Stimulated activated CD4-positive, alpha-beta T cell treated with anti-CD3 and anti-CD28 coated beads, Interleukin-1b, Interleukin-23, amount 100 ng/mL, for 1 hour (primary cell): ENCODE measurements at places on chromosomes 1 and 21.

DNA sequence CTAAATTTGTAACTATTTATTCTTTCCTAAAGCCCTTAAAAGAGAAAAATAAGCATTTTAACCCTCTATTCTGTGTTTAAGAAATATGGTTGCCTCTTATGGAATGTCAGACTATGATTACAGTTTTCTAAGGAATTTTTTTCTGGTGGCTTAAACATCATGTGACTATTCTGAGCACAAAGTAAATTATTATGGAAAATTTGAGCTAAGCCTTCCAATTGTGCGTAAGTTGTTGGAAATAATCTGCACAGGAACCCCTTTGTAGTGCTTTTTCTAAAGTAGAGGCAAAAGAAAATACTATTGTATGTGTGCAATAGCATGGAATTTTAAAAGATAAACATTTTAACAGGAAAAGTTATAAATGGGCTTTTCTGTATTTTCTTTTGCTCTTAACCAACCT lies 254.8 kb downstream of the PBX1 start:
- no peak for DNase-seq

DNA sequence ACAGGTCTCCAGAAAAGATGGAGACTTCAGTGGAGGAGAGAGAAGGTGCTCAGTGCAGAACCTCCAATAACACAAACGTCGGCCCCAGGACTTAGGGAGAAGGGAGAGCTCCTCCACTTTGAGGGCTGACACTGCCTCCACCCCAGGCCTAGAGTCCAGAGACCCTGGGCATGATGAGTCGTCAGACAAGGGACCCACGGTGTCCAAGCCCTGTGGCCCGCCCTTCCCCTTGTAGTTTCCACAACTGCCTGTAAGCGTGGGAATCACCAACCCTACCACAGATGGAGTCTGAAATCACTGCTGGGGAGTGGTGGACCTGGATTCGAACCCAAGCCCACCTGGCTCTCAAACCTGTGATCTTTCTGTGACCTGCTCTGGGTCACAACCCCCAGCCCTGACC lies 281.1 kb downstream of the NPHP4 start:
- DNase-seq: no peak

DNA sequence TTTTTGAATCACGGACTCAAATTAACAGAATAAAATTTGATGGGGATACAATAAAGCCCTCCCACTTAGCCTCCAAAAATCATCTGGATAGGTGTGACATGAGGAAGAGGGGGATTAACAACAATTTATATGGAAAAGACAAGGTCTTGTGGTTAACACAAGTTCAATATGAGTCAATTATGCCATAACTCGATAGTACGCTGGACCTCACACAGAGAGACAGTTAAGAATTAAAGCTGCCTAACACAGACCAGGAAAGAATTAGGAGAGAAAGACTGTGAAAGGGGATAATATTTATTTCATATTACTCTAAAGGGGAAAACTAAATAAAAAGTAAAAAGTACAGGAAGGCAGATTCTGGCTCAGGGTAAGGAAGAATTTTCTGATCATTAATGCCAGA lies 243.7 kb upstream of the LYPLAL1 start:
- DNase-seq: no peak

- DNase-seq: no peak
Measured at GRCh38 chr1:58839147-58839795, 55.4 kb upstream of the JUN start.

DNA sequence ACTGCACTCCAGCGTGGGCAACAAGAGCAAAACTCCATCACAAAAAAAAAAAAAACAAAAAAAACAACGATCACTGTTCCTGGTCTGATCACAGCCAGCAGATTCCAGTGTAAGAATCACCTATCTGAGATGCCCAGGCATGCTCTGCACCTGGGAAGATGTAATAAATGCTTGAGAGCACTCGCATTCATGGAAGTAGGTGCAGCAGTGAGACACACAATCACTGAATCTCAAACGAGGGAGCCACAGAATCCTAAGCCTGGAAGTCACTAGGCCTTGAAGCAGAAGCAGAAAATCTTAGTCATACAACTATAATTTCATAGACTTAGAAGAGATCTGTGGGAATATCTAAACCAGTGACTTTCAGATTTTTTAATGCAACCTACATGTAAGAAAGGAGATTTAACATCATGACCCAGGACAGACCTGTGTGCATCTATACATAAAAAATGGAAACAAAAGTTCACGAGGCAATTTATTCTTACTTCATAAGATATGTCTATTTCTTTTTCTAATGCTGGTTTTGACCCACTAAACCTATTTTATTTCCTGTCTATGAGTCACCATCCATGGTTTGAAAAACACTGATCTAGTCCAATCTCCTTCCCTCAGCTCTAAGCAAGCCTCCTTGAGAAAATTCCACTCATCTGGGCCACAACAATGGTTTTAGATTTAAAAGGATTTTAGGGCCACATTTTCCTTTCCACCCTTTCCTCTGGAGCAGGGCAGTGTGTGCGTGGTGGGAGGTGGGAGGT lies 30.4 kb downstream of the RIMS3 start:
- no peak for DNase-seq

DNA sequence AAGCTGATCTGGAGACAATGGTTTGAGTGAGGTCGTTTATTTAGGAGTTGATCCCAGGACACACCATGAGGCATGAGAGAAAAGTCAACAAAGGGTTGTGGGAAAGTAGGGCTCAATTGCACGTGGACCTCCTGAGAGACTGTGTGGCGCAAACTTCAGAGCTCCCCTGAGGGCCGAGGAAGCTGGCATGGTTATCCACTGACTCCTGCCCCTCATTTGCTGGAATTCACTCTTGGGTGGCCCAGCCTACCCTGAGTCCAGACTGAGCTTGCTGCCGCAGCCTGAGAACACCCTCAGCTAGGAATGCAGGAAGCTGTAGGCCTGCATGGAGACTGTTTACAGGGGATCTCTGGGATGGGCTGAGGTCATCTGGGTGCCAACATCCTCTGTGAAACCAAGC lies 301.0 kb downstream of the RWDD3 start:
- DNase-seq: no peak

DNA sequence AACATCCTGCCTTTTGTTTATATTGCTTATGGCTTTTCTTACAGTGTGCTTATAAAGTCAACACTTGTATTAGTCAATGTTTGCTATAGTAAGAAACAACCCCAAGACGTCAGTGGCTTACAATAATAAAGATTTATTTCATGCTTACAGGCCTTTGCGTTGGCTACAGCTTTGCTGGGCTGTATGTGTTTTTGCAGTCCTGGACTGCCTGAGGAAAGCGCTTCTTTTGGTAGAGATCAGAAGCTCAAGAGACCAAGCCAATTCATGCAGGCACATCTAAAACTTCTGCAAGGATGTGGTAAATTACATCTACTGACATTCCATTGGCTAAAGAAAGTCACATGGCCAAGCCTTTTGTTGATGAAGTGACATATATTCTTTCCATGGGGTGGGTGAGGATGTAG lies 17.5 kb upstream of the PRKAA2 start:
- no peak for DNase-seq

- DNase-seq: no peak
Measured at GRCh38 chr1:108114033-108114599, 86.0 kb downstream of the SLC25A24 start.

DNA sequence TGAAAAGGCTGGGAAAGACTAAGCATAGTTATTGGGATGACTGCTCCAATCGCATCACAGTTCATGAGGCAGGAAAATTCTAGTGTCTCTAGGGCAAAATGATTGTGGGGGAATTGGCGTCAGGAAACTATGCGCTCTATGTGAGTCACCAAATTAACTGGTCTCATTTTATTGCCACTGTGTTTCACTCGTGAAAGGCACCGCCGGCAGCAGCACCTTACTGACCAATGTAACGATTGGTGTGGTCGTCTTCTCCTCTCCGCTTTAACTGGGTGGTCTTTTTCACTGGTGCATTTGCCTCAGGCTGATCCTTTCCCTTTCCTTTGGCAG lies 83.5 kb downstream of the SPAG17 start:
- no peak for DNase-seq

- DNase-seq: no peak
Measured at GRCh38 chr1:218895064-218895587, 278.6 kb upstream of the LYPLAL1 start.

- DNase-seq: no peak
Measured at GRCh38 chr1:115929881-115930280, 46.4 kb upstream of the SLC22A15 start.

- DNase-seq: no peak
Measured at GRCh38 chr1:94723894-94724293, 96.3 kb upstream of the SLC44A3 start.

DNA sequence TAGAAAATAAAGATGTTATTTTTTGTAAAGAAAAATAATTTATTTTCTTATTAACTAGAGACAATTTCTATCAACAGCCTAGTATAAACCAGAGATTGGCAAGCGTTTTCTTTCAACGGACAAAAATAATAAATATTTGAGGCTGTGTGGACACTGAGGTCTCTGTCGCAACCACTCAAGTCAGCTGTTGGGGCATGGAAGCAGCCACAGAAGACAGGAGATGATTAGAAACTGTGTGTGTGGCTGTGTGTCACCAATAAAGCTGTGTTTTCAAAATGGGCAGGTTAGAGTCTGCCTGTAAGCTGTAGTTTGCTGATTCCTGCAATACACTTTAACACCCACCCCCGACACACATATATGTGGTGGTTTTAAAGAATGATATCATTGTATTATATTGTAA lies 200.6 kb upstream of the HMCN1 start:
- no peak for DNase-seq

DNA sequence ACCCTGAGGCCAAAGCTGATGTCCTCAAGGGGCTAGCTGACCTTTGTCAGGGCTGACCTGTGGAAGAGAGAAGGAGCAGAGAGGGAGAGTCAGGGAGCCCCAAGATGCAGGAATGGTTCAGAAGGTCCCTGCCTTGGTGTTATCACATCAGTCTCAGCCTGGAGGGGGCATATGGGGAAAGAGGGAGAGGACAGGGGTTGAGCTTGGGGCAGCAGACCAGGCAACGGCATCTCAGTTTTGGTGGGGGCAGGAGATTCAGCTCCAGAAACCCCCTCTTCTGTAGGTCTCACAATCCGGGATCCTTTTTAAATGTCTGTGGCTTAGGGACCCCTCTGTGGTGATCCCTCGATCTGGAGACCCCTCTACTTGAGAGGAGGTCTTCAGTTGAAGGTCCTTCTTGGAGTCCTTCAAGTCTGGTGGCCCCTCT lies 815 bp downstream of the S100A13 start:
- no peak for DNase-seq

GRCh38 chr1:205591522-205592351 lies 40.1 kb downstream of the ELK4 start:
- peak; percentile 73 for DNase-seq

GRCh38 chr1:56948403-56949023 lies 17.3 kb downstream of the C8B start:
- DNase-seq: no peak

DNA sequence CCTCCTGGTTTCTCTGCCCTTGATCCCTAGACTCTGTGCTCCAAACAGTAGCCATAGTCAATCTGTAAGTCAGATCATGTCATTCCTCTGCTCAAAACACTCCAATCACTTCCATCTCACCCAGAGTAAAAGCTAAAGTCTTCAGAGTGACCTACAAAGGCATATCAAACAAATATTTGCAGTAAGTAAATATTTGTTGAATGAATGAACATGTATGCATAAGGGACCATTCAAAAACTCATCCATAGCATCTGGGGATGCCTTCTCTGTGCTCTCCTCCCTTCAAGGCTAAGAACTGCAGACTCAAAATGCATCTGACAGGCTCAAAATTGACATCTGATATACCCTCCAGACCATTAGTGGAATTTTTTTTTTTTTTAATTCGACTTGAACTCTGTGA lies 18.1 kb upstream of the AK5 start:
- DNase-seq: no peak

DNA sequence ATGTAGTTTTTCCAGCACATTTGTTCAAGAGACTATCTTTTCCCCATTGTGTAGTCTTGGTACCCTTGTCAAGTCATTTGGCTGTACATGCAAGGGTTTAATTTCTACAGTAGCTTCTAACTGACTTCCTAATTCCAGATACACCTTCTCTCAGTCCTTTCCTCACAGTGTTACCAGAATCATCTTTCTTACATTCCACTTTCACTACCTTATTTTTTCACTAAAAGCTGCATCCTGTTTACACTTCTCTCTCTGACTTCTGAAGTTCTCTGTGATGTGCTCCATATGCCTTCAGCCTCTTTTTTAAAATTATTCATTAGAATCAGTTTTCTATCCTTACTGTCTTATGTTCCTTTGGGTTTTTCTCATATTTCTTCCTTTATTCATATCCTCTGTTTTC lies 57.1 kb upstream of the RWDD3 start:
- DNase-seq: no peak

DNA sequence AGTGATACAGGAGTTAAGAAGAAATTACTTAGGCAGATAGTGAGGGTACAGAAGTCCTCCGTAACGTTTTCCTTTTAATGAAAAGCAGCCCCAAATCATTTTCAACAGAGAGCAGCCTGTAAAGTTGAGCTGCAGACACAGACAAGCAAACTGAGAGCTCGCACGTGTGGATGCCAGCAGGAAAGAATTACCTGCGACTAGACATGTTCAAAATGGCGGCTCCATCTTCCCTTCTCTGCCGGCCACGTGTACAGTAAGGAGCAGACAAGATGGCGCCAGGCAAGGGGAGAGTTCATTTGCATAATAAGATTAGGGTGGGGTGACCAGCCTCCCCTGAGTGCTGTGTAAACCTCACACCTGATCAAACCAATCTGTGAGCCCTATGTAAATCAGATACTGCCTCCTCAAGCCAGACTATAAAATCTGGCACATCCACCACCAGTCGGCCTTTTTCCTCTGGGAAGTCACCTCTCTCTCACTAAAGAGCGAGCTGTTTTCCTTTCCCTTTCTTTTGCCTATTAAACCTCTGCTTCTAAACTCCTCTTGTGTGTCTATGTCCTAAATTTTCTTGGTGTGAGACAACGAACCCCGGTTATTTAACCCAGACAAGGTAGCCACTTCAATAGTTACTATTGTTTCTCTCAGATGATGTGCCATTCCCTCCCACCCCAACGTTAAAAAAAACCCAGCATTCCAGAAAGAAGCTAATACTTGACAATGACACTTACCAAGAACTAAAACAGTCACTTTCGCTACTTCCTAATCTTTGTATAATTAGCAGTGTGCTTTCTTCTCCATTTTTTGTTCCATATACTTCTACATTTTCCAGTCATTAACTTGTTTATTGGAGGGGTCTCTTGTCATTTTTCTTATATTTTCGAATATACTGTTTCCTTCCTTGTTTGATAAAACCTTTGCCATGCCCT lies 27.4 kb downstream of the DUSP10 start:
- no peak for DNase-seq

DNA sequence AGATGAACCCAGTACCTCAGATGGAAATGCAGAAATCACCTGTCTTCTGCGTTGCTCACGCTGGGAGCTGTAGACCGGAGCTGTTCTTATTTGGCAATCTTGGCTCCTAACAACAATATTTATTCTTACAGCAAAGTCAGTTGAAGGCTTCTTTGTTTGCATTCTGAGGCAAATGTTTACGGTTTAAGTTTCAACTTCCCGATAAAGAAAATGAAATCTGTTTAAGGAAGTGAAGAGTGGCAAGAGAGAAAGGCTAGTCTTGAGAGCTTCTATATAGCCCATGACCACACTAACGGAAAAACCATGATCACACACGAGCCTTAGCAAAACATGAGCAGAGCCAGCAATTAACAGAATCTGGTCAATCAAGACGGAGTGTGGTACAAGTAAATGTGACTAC lies 122.6 kb upstream of the ZNHIT6 start:
- DNase-seq: no peak

GRCh38 chr1:194277927-194278326 lies 1091.5 kb upstream of the B3GALT2 start:
- DNase-seq: no peak

GRCh38 chr1:110976089-110976488 lies 12.4 kb upstream of the LRIF1 start:
- no peak for DNase-seq

GRCh38 chr1:197096137-197096536 lies 29.1 kb upstream of the F13B start:
- DNase-seq: no peak

- DNase-seq: no peak
Measured at GRCh38 chr1:203509135-203509534, 15.2 kb downstream of the OPTC start.
